Stimulated activated CD4-positive, alpha-beta T cell treated with anti-CD3 and anti-CD28 coated beads, Interleukin-1b, Interleukin-23, amount 100 ng/mL, for 1 hour (primary cell): ENCODE measurements at places on chromosomes 1 and 21.

DNA sequence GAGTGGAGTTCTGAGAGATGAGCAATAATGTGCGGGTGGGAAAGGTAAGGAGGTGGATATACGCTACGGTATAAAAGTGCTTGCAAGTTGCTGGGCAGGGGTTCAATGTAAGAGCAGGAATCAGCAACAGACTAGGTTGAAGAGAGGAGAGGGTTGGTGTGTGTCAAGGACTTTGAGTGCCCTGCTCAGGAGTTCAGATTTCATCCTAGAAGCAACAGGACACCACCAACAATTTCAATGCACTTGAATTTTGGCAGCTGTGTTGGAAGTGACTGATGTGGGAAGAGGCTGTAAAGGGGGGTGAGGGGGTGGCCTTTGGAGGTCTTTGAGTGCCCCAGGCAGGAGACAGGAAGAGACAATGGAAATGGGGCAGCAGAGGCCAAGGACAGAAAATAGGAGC, 57.3 kb downstream of the RHOU start:
- DNase-seq: no peak

GRCh38 chr1:234765672-234766071, 155.7 kb upstream of the IRF2BP2 start:
- no peak for DNase-seq

GRCh38 chr1:67683316-67683715, 1.7 kb upstream of the GADD45A start:
- DNase-seq: no peak

DNA sequence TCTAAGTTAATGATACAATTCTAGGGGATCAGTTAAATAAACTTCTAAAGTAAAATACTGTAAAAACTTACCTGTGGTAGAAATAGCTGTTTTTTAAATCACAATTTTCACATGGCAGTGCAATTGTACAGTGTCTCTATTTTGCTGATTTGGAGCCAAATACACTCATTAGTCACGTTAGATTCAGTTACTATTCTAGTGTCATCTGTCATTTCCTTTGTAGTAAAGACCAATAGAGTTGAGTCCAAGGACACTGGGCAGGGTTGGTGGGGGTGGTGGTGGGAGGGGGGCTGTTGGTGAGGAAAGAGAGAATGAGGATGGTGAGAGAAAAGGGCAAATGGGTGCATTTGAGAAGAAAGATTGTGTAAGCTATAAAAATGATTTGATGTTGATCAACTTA, 33.6 kb downstream of the CD55 start:
- no peak for DNase-seq

DNA sequence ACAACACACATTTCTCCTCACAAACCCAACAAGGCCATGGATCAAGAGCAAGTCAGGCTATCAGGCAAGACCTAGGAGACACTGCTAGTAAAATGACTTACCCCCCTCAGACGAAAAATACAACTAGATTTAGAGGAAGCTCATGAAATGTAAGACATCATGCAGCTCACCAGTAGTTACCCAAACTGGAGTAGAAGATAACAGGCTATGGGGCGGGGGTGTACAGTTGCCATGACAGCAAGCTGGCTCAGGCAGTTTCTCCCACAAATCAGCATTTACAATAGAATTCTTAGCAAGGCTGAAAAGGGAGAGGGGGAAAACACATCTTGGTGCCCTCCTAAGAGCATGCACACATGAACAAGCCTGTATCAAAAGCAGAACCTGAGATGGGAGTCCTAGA, 13.9 kb downstream of the TPM3 start:
- no peak for DNase-seq

- DNase-seq: no peak
Observed at GRCh38 chr1:165900576-165901380, 73.4 kb downstream of the UCK2 start.

GRCh38 chr1:16077406-16078245, 4.2 kb upstream of the FAM131C start:
- no peak for DNase-seq

DNA sequence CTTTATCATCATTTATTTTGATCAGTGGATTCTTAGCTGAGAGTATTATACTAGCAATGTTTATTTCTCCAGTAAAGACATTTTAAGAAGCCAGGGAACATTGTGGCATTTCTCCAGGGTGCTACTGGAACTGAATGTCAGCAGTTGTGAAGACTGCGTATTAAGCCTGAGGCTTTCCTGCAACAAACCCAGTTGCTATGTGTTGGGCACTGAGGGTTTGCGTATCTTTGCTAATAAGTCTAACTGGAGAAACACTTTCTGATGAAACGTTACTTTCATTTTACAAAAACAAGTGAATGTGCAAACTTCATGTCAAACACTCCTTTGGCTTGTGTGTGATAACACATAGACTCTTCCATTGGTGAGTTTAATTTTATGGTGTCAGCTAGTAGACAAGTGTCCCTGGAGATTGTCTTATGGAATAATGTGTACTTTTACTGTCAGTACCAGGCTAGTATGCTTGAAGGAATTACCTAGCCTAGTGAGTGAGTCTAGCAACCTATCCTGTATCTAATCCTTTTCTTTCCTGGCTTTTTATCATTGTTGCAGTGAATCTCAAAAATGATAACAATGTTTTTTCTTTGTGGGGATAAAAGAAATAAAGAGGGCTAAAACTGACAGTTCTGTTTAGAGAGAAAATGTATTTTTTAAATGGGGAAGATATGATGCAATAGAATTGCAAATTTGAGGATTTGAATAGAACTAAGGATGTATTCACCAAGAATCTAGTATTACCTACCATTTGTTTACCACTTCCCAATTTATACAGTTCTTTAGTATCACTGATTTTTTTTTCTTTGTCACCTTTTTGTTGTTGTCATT, 70.1 kb downstream of the MTR start:
- DNase-seq: no peak

- DNase-seq: no peak
Observed at GRCh38 chr1:38088366-38088765, 41.8 kb upstream of the POU3F1 start.

GRCh38 chr1:85323770-85324169, 47.3 kb upstream of the BCL10 start:
- DNase-seq: no peak

GRCh38 chr1:42758641-42759040, 8.2 kb downstream of the P3H1 start:
- no peak for DNase-seq

- peak; percentile 6 for DNase-seq
Observed at GRCh38 chr1:179228783-179229213, 679 bp downstream of the ABL2 start.

- DNase-seq: no peak
Observed at GRCh38 chr1:54253480-54253879, 53.5 kb downstream of the MRPL37 start.

DNA sequence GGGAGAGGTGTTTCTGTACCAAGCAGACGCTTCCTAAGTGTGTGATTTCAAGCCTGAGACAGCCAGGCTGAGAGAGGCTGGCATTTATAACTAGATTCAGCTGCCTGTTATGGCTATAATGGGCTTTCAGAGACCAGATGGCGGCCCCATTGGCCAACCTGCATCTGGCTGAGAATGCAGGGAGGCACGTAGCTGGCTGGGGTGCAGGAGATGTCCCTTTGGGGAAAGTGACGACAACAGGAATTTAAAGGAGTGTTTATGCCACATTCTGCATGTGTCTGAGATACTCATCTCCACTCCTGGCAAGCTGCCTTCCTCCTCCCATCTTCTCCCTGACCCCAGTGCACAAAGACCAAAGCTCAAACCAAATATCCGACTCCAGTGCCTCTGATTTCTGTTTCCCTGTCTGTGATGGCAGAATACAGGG, 21.3 kb upstream of the CCDC190 start:
- DNase-seq: no peak

DNA sequence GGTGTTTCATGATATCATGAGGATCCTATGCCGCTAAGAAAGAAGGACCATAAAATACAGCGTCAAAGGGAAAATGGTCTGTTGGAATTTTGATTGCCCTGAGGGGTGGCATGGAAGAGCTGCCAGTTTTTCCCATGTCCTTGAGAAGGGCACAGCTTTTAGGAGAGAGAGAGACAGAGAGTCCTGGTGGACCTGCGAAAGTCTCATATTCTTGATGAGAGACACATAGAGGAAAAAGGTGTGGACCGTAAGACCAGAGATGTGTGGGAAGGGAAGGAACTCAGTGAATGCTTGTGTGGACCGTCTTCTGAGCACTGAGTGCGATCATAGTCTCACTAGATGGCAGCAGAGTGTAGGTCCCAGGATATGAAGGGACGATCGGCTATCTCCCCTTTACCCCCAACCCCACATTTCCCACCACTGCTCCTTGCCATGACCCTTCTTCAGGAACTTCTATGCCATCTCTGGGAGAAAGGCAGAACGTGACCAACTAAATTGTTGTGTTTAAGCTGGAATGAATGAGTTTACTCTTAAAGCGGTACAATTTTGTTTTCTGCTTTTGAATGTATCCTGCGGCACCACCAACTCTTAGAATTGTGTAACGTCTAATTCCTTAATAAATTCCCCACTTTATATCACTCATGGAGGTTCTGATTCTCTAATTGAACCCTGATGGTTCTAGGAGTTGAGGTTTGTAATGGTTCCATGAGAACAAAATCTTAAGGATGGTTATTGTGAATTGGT, 117.7 kb downstream of the CTH start:
- DNase-seq: no peak

DNA sequence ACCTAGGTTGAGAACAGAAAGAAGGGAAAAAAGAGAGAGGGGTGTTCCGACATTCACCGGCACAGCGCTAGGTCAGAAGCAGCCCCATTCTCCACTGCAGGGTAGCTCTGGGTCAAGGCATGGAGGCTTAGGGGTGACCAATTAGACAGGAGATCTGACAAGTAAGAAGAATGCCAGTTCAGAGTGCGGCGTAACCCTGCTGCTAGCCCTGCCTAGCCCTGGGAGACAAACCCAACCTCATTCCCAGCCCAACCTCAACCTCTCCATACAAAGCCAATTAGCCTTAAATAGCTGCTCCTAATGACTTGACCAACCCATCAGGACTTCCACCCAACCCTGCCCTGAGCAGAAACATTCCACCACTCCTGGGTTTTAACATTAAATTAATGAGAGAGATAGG, 3.4 kb downstream of the PRELP start:
- DNase-seq: no peak

GRCh38 chr21:19440792-19441655, 1037.4 kb upstream of the TMPRSS15 start:
- no peak for DNase-seq

GRCh38 chr1:55076356-55076755, 37.0 kb downstream of the PCSK9 start:
- DNase-seq: no peak

DNA sequence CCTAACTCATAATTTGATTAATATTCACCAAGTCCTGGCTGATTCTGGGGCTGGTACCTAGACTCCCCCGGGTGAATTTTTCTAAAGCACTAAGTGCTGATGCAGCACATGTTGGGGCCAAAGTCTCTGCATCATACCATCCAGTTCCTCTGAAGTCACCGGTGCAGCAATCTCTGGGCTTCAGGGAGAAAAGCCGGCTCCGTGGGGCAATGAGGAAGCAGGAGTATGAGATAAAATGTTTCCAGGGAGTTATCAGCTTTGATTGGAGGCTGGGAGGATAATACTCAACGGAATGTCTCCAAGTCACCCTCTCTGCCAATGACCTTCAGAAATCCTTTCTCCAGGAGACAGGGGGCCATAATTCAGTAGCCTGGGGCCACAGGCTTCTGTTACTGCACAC, 1.2 kb downstream of the FCAMR start:
- no peak for DNase-seq

DNA sequence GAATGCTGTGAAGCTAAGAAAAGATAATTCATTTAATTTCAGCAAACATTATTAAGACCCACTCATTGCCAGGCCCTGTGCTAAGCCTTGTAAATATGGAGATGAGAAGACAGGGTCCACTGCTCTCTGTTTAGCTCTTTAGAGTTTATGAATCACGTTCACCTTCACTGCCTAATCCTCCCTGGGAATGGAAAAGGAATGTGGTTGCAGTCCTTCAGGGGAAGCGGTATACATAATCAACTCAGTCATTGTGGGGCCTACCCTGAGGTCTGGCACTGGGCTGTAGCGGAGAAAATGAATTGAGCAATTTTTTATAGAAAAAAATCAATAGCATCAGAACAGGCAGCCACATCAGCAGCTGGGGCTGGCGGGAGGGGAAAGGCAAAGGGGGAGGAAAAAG, 412.1 kb upstream of the NFIA start:
- DNase-seq: no peak

- no peak for DNase-seq
Observed at GRCh38 chr1:110190282-110190929, 19.7 kb upstream of the KCNC4 start.

GRCh38 chr1:52970149-52970548, 43.1 kb downstream of the SCP2 start:
- DNase-seq: no peak

GRCh38 chr1:12341667-12342066, 111.8 kb downstream of the VPS13D start:
- no peak for DNase-seq

- DNase-seq: no peak
Observed at GRCh38 chr1:208036106-208036808, 125.3 kb upstream of the CD34 start.

DNA sequence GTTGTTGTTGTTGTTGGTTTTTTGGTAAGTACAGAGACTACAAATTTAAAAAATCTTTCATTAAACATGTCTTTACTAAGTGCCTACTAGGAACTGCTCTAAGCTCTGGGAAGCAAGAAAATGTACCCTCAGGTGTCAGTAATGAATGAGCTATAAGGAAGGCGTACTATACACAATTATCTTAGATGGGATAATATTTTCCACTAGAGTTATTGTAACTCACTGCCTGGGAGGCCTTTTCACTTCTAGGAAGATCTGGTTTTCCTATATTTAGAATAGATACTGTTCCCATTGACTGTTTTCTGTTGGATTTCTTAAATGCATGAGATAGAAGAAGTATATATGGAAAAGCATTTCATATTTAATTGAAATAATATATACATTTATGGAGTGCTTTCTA, 19.6 kb downstream of the CLIC4 start:
- no peak for DNase-seq

DNA sequence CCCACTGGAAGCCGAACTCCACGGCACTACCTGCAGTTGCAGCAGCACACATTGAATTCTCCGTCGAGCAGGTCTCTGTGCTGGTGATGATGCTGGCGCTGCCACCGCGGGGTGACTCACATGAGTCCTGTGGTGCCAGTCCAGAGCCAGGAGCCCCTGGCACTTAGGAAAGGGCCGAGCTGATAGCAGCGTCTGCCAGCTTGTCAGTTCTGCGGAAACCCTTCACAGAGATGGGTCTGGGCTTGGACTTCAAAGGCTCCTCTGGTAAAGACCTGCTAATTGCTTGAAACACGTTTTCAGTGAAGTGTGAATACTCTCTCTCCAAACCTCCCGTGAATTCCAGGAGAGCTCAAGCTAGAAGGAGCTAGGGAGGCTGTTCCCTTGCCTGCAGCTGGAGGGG, 92.2 kb downstream of the GRIK3 start:
- DNase-seq: no peak

DNA sequence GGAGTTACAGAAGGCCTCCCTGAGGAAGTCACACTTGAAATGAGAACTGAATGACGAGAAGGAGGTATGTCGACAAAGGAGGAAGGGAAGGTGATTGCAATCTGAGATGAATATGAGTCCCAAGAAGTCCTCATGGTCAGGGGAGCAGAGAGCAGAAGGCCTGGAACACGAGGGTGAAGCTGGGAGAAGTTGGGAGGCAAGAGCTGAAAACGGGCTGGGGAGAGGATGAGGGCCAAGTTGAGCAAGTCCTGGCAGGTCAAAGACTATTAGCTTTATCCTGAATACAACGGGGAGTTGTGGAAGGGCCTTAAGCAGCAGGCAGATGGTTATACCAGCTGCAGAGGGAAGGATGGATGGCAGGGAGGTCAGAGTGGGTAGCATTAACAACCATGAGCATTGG, 89.5 kb downstream of the KCNJ15 start:
- DNase-seq: no peak
